NCI-H1105 (cell line): ENCODE measurements at places on chromosomes 5 and 9.

DNA sequence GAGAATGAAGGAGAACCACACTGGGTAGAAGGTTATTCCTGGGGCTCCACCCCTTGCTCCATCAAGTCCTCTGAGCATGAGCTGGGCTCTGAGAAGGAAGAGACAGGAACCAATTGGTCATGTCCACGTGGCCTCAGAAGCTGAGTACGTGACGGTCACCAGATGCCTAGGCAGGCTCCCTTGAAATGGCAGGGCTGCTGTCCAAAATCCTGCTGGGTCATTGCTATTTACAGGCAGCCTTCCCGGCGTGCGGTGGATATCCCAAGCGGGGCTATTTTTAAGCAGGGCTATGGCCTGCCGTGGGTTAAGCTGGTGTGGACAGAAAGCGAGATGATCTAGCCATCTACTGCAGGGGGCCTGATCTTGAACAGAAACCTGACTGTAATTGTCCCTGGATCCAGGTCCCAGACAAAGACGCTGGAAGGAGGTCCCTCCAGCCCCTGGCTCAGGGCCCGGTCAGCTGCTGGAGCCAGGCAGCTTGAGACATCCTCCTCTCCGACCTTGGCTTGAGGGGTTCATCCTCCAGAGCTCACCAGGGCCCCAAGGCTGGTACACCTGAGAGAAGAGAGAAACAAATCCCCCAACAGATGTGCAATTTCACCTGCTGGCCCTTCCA lies 550 bp upstream of the CKMT2 start:
- DNase-seq = no peak

- no peak for DNase-seq
Observed at GRCh38 chr5:163660486-163660885, 155.1 kb downstream of the MAT2B start.

DNA sequence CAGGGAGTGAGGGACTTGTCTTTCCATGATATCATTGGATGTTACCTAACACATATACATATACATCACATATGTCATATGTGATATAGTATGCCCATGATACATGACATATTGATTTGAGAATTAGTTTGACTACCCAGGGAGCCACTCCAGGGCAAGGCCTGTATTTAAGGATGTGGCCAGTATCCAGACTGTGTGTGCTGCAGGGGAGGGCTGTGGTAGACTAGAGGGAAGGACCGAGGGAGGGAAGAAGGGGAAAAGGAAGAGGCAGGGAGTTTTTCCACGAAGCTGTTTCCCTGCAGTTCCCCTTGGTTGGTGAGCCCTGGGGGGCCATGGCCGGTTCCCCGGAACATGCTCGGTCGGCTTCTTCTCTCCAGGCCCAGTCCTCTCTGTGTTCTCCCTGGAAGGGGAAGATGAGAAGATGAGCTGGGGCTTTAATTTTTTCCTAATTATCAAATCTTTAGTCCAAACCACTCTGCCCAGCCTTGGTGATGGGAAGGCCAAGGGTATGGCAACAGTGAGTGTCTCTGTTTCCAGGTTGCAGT lies 48.7 kb downstream of the NSUN2 start:
- DNase-seq = no peak

GRCh38 chr5:67209141-67209771 lies 12.7 kb upstream of the CD180 start:
- peak; percentile 29 for DNase-seq

GRCh38 chr5:89350684-89351083 lies 467.7 kb upstream of the MEF2C start:
- no peak for DNase-seq

DNA sequence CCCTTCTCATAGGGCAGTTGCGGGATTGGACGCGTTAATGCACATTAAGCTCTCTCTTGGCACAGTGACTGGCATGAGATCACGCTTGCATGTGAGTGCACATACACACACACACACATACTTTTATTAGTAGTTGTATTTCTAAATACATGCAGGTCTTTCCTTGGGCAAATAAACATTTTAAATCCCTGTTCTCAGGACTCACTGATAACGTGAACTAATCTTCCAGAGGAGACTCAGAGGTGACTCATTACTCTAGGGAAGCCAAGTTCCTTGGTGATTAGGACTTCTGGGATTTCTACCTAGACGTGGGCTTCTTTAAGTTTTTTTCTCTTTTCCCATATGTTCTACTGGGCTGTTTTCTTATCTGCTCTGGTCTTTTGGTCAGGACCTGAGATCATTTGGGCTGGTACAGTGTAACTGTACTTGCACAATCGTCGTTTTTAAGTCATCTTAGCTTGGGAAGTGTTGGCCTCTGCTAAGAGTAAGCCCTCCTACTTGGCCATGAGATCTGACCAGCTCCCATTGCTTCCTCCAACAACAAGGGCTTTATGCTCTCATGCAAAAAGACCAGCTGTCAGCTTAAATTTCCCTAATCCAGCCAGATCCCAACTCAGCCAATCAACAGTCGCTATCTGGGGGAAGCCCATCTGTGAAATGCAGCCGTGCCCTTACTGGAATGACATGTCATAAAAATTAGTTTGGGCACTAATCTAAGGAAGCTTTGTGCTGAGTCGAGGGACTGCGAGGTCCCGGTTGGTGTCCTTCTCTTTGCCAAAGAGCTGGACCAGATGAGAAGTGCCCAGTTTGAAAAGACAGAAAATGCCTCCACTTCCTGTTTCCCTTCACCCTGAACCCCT lies 176.4 kb upstream of the ANKRD55 start:
- DNase-seq = no peak

DNA sequence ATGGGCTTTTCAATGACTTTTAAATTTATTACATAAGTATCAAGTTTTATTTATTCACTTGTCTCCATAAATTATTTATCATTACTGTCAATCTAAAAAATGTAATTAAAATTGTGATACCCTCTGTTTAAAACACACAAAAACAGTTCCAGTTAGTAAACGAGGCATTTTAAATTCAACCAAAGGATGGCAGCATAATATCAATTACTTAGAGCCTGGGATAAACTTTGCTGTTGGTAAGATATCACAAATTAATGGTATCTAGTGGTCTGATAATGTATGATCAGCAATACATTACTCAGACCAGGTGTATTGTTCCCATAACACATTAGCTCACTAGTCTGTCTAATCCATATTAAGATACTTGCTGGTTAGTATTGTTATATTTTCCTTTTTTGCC lies 9.6 kb upstream of the IFNE start:
- no peak for DNase-seq

DNA sequence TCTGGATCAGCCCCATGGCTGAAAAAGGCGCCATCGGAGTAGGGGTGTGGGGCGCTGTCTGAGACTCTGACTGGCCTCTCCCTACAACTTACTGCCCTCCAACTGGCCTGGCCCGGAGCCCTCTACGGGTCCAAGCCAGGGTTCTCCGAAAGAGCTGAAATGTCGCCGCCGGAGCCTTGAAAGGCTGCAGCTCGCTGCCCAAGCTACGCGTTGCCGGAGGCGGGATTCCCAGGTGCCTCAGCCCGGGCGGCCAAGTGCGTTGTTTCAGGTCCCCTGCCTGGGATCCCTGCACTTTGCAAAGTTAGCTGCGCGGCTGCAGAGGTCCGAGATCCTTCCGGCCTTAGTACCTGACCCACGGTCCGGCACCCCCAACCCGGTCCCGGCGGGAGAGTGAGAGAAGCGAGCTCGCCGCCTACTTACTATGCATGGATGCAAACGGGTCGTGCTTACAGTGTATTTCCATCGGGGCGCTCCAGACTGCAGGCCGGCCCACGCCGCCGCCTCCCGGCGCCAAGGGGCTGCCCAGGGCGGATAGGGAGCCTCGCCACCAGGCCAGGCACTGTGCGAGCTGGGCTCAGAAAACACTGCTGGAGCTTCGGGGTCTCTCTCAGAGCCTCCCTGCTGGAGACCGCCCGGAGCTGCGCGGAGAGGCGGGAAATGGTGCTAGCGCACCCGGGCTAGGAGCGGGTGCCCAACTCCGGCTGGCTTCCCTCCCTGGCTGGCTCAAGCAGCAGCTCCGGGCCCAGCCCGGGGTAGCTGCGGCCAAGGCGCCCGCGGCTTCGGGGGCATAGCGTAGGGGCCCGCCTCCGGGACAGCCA lies 7.7 kb downstream of the PAX5 start:
- no peak for DNase-seq

- no peak for DNase-seq
Observed at GRCh38 chr5:169933127-169933526, 47.2 kb downstream of the INSYN2B start.

DNA sequence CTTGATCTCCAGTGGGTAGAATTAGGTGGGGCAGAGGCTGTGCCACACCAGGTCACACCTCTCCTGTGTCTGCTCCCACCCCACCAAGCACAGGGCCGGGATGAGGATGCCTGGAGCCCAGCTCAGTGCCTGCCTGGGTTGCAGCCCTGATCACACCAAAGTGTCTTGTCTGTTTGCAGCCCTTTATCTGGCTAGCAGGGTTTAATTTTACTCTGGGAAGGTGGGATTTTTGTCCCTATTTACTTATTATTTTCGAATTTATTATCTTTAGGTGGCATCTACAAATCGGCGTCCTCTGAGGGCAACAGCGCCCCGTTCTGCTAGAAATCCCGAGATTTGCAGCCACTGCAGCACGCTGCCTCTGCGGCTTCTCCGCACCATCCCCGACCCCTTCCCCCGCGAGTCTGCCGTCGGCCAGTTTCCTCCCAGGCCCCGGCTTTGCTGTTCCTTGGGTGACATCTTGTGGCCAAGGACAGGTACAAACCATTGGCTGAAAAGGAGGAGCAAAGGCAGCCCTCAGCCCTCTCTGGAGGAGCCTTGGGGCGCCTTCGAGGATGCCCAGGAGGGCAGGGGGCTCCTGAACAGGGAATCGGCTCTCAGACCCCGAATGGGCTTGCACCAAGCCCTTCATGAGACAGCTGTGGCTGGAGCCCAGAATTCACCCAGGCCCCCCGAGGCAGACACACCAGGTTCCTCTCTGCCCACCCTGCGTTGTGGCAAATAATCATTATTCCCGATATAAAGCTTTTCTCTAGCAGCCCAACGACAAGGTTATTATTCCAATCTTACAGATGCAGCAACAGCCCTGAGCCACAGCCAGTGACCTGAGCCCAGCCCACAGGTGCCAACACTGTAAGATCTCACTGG lies 113.0 kb downstream of the GAPVD1 start:
- DNase-seq = peak; percentile 77

DNA sequence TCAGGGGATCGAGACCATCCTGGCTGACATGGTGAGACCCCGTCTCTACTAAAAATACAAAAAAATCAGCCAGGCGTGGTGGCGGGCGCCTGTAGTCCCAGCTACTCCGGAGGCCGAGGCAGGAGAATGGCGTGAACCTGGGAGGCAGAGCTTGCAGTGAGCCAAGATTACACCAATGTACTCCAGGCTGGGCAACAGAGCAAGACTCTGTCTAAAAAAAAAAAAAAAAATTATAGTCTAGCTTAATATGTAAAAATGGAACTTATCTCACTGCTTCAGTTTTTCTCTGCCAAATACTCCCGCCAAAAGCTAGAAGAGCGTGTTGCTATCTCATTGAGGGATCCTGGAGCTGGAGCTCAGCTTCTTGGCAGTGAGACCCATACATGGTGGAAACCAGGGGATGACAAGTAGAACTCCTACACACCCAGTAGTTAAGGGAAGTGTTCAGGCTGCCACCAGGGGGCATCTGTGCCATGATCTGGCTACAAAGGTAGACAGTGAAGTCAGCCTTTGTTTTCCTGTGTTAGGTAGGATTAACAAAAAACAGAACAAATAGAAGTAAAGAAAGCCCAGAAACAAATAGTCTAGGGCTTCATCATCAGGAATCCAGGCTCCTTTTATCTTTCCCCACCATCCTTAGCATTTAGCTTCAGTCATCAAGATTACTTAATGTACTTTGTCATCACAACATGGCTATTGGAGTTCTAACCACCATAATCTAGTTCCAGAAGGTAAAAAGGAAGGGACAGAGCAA lies 33.6 kb upstream of the GLIPR2 start:
- DNase-seq = peak; percentile 53

DNA sequence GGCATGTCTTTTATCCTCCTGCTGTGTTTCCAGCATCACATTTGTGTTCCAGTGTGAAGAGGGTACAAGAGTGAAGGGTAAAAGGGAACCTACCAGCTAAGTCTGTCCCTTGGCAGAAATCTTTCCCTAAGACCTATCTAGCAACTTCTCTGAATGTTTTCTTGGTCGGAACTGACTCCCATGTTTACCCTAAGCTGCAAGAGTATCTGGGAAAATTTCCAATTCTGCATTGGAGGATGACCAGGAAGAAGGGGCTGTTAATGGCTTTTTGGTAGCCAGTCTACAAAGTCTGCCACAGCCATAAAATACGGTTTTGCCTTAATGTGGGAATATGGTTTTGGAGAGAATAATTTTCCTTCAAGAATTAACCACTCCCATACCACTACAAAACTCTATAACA lies 75.1 kb downstream of the MAST4 start:
- no peak for DNase-seq

DNA sequence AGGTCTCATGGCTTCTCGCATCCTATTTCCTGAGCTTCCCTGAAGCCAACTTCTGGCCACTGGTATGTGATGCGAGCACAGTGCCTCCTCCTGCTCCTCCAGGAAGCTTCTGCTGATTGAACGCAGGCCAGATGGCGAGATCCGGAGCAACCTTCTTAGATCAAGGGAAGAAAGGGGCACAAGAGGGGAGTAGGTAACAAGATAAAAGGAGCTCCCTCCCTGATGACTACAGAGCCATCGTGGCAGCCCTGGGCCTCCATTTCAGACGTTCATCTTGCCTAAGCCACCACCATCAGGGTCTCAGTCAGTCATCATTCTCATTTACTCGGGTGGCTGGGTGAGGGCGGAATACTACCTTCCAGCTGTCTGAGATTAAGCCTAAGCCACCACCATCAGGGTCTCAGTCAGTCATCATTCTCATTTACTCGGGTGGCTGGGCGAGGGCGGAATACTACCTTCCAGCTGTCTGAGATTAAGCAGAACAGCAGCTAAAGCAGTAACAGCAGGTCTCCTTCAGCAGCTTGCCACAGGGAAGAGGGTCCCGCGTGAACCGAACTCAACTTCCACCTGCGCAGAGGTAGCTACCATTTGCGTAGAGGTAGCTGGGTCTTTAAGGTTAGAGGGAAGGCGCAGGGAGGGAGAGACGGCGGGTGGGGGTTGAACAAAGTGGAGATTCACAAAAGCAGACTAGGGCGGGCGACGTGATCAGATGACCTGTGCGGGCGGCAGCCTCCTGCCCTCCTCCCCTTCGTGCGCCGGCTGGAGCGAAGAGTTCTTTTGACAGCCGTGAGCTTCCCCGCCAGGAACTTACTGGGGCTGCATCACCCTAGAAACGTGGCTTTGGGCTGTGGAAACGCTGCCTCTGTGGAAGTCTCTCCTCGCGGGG lies 27.9 kb upstream of the MGAT1 start:
- DNase-seq = peak; percentile 35

GRCh38 chr9:76677481-76678055 lies 86.7 kb upstream of the PCA3 start:
- DNase-seq = no peak
